Stimulated activated CD4-positive, alpha-beta T cell treated with anti-CD3 and anti-CD28 coated beads, Interleukin-15, amount 100 ng/mL, for 1 hour (primary cell): ENCODE measurements at places on chromosomes 16 and 17.

GRCh38 chr16:11407047-11407982, 62.1 kb downstream of the RMI2 start:
- peak; percentile 22 for DNase-seq

DNA sequence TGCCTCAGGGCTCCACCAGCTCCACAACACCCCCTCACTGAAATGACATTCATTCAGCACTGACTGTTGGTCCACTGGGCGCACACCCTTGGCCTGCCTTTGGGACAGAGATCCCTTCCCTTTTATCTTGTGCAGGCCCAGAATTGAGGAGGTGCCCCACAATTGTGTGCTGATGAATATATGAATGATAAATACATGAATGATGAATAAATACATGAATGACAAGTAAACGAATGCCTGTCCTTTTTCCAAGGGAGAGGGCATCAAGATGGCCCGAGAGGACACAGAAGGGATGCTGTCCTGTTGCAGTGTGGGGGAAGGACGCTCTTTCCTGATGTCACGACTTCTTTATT, 5.7 kb downstream of the CCR7 start:
- DNase-seq, result no peak

DNA sequence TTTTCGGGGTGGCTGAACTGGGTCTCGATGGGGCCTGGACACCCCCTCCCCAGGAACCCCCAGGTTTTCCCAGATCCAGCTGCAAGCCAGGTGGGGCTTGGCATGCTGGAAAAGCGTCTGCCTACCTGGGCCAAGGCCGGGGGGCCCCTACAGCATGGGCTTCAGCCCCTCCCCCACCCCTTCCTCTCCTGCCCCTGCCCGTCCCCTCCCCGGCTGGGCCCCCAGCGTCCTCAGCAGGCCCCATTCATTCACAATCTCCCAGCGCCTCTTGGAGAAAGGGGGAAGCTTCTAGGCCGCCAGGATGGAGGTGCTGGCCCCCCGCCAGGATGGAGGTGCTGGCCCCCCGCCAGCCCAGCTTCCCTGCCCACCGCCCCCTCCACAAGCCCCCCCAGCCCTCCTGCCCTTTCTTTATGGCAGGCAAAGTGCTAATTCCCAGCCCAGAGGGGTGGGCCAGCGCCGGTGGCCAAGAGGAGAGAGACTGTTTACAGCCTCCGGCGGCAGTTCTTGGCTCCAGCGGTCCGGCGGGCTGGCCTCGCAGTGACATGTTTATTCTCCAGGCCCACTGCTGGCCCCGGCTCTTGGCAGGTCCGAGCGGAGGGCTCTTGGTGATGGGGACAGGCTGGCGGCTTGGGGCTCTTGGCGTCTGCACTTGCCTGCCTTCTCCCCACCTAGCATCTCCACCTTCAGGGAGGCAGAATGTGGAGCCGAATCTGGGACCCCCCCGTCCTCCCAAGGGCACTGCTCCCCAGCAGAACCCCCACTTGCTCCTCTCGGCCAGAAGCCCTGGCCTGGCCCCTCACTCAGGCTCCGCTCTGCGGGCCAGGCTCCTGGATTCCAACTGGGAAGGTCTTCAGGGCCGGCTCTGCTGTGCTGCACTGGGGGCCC, 94.4 kb upstream of the CIBAR2 start:
- DNase-seq, result no peak

GRCh38 chr16:10982465-10983150, 38.2 kb downstream of the CLEC16A start:
- DNase-seq, result no peak

GRCh38 chr16:57260294-57260929, 15.4 kb downstream of the ARL2BP start:
- no peak for DNase-seq
